Inflammatory macrophage treated with lipopolysaccharide for 1 hour (primary cell): ENCODE measurements at places on chromosomes 4 and X.
A peak's percentile ranks its signal among the peaks of the same experiment; 100 is the strongest.

GRCh38 chrX:150100261-150100660 lies 162.0 kb upstream of the EOLA2 start:
- no peak for DNase-seq

DNA sequence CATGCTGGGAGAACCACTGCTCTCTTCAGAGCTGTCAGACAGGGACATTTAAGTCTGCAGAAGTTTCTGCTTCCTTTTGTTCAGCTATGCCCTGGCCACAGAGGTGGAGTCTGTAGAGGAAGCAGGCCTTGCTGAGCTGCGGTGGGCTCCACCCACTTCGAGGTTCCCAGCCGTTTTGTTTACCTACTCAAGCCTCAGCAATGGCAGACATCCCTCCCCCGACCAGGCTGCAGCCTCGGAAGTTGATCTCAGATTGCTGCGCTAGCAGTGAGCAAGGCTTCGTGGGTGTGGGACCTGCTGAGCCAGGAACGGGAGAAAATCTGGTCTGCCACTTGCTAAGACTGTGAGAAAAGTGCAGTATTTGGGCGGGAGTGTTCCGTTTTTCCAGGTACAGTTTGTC lies 118.9 kb downstream of the SLC10A6 start:
- no peak for DNase-seq

DNA sequence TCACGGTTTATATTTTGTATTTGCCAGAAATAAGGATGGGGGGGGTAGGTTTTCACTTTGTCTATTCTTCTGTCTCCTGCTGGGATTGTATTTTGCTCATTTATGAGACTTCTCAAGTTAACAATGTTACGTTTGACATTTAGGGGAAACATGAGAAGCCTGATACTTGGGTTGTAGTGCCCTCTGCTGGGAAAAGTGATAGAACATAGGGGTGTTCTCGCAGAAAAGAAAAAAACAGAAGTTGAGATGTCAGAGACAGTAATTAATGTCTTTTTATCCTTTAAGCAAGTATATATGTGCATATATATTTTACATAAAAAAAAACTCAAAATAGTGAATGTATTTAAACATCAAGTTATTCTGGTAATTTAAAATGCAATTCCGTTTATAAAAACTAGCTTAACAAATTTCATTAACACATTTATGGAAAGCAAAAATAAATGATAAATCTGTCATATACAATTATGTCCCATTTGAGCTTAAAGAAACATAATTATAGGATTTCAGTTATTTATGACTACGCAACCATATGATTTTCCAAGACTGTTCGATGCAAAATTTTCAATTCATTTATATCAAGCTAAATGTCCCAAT lies 46.0 kb upstream of the TMPRSS11F start:
- peak; percentile 80 for DNase-seq

DNA sequence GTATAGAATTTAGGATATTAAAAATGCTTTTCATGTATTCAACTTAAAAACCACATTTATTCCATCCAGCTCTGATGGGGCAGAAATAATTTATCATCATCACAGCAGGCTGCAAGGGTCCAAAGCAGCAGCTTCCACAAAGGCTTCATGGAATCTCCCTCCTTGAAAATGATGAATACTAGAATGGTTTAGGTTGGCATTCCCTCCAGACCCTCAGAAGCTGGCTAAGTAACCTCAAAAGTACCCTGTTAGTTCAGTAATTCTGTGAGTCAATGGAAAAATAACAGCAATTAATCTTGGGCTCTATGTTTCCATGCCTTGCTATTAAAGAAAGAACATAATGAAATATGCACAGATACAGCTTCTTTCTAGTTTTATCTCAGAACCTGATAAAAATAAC lies 594.9 kb upstream of the DIPK2B start:
- no peak for DNase-seq

GRCh38 chr4:2045518-2045951 lies 13.6 kb upstream of the NAT8L start:
- DNase-seq, result no peak

GRCh38 chr4:6660430-6660829 lies 19.9 kb downstream of the MRFAP1 start:
- no peak for DNase-seq

DNA sequence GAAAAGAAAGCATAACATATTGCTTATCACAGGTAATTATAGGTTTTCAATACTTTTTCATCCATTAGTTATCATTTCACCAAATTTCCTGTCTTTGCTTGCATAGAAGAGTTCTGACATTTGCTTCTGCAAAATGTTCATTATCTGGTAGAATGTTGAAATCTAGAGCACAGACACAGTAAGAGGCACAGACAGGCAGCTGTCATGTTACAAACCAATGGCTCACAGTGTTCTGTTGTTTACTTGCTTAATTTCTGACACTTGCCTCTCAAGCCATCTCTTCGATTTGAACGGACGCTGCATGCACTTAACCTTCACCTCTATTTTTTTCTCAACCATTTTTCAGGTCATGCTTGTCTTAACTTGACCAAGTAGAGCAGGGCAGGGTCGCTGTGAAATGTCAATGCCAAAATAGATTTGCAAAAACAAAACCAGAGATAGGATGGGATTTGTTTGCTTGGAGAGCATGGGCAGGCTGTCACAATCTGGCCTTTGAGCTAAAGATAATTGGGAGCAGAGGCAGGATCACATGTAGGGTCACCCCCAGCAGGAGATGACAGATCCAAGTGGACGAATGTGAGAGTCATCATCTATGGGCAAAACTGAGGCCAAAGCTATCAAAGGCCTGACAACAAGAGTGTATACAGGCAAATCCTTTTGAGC lies 292.3 kb downstream of the SMARCA1 start:
- DNase-seq, result no peak

DNA sequence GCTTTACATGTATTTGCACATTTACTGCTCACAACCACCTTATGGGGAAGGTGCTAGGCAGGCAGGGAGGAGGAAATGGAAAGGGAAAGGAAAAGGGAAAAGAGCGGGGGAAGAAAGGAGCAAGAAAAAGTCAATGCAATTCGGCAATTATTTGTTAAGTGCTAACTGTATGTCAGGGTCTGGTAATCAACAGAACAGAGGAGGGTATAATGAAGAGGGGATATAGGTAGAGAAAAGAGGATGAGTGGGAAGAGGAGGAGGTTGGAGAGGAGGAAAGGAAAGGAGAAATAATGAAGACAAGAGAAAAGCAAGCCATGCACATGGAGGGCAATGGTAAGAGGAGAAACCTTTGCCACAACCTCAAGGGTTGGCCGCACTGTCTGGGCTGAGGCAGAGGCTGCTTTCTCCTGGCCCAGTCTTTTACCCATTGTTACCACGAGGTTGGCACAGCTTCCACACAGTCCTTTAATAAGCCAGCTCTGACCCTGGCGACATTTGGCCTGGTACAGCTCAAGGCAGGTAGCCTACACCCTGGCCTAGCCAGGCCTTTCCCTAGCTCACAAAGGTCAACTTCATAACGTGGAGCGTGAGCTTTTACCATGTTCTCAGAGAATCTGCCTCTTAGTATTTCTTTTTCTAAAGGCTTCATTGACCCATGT lies 836 bp downstream of the BTK start:
- DNase-seq, result no peak

DNA sequence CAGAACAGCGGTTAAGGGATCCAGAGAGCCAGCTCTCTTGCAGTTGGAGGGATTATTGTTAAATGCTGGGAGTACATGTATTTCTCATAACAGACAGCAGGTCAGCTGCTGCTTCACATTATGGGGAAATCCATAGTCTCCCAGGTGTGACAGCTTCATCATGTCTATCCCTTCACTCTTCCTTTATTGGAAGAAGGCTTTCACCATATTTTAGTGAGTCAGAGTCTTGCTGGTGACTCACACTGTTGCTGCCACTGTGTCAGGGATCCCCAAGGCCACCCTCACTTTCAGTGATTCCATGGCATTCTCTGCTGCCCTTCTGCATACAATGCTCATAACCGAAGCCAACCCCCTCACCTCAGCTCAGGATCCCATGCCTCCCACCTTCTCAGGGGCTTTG lies 32.9 kb upstream of the PAGE5 start:
- no peak for DNase-seq

DNA sequence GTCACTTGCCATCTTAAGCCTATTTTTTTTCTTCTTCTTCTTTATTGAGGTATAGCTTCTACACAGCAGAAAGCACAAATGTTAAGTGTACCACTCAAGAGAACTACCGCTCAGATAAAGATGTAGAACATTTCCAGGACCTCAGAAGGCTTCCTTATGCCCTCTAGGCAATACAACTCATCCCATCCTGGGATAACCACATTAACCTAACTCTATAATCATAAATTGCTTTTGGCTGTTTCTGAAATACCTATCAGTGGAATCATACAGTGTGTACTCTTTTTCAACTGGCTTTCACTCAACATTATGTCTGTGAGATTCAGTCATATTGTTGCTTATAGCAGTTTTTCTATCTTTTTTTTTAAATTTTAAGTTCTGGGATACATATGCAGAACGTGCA lies 51.7 kb downstream of the ARFIP1 start:
- DNase-seq, result no peak

DNA sequence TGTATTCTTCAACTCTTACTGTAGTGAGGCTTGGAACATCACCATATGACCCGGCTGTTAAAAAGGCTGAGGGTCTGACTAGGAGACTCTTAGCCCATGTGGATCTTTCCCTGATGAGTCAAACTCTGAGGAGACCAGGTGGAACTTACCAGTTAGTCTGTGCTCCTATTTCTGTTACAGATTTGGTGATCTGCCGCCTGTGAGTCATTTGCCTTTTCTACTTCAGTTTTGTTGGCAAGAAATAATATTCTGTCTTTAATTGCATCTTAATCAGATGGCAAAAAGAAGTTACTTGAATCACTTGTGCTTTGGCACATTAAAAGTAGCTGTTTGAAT lies 48.4 kb downstream of the MTM1 start:
- DNase-seq, result no peak

DNA sequence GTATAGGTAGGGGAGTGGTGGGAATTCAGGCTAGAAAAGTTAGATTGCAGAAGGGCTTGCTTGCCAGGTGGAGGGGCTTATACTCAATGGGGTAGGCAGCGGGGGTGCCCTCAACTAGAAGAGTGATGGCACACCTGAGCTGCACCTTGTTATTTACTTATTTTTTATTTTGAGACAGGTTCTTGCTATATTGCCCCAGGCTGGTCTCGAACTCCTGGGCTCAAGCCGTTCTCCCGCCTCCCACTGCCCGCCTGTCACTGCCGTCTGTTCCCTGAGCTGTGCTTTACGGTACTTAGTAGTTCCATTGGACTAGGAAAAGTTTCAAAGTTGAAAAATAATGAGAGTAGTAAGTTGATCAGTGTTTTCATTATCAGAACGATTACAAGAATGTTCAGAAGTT lies 2.0 kb downstream of the ZFX start:
- no peak for DNase-seq

GRCh38 chr4:124276461-124276860 lies 436.1 kb downstream of the ANKRD50 start:
- DNase-seq, result no peak

- DNase-seq, result no peak
Measured at GRCh38 chr4:113020966-113021365, 28.5 kb upstream of the ANK2 start.

GRCh38 chrX:107567370-107567769 lies 60.9 kb upstream of the PRPS1 start:
- no peak for DNase-seq

DNA sequence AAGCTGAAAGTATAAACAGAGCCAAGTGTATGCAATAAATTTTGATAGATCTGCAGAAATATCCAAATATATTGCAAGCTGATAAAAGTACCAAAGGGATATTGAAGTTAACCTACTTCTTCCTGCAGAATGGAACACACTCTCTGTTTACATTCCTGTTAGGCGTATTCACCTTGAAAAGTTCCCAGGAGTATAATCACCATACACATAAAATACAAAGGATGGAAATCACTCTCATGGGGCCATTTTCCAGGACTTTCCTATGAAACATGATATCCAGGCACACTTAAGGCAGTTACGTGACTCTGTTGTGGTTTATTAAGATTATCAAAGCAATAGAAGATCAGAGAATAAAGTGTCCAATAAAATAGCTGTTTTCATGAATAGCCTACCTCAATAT lies 1142.3 kb downstream of the NLGN4X start:
- no peak for DNase-seq

- no peak for DNase-seq
Measured at GRCh38 chr4:21901281-21901680, 47.3 kb downstream of the KCNIP4 start.

DNA sequence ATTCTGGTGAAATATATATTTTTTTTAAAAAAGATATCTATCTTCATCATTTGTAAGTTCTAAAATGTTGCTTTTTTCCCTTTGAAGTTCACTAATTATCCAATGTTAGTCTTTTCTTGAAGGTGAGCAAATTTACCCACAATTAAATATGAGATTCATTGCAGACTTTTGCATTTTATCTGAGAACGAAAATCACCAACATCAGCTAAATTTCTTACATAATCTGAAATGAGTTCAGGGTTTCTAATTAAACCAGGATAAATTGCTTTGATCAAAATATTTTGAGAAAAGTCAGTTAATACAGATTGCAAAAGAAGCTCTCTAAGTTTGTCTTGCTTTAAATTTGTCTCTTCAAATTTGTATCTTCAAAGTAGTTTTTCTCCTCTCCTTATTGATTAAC lies 486.4 kb upstream of the FSTL5 start:
- DNase-seq, result no peak

GRCh38 chr4:55801498-55801897 lies 18.1 kb upstream of the EXOC1L start:
- no peak for DNase-seq

DNA sequence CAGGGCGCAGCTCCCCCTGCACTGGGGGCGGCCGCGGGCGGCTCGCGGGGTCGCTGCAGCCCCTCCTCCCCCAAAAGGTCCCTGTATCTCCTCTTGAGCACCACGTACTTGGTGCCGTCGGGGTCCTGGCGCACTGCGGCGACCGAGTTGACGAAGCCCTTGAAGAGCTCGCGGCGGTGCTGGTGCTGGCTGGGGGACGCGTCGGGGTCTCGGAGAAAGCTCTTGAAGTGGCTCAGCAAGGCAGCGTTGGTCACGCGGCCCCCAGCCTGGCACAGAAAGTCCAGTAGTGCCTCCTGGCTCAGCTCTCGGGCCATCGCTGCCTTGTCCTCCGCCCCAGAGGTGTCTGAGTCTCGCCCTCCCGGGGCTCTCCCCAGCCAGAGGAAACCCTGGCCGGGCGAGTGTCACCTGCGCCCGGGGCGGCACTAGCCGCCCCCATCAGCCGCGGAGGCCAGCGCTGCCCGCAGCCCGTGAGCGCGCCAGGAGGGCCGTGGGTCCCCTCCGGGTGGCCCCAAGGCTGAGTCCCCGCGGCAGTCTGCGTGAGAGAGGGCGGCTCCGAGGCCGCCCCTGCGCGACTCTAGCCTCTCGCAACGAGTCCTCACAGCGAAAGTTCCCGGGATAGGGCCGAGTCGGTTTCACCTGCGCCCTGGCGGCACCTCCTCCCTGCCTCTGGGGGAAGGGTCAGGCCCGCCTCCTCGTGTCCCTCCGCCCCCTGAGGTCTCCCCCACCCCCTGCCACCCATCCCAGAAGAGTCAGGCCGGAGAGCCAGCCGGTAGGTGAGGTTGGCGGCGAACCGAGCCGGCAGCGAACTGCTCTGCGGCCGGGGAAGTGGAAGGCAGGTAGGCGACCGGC lies at the start of gene SOWAHB:
TSS of gene SOWAHB (minus strand) at position 609 of the 849 bp plus-strand sequence. CDS start at position 314, 295 bp downstream.
- DNase-seq, result no peak

DNA sequence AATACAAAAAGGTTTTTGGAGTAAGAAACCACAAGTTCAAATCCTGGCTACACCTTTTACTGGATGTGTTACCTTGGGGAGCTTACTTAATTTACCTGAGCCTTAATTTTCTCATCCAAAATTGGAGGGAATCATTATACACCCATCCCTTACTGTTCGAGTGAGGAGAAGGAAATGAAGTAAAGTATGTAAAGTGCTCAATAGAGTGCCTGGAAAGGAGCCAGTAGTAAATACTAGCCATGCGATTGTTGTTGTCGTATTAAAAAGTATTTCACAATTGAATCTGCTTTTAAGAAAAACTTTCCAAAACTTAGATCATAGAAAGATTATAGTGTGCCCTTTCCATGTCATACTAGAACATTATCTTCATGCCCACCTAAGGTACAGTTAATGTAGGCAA lies 124.5 kb downstream of the ATXN3L start:
- no peak for DNase-seq
